ENCODE measurements at places on chromosomes 1 and 21.

GRCh38 chr1:229066591-229066990 is 204.3 kb upstream of the RAB4A start:
- DNase-seq, result no peak

- no peak for DNase-seq
These were observed 34.6 kb upstream of the C1orf87 start for GRCh38 chr1:60108196-60108595.

DNA sequence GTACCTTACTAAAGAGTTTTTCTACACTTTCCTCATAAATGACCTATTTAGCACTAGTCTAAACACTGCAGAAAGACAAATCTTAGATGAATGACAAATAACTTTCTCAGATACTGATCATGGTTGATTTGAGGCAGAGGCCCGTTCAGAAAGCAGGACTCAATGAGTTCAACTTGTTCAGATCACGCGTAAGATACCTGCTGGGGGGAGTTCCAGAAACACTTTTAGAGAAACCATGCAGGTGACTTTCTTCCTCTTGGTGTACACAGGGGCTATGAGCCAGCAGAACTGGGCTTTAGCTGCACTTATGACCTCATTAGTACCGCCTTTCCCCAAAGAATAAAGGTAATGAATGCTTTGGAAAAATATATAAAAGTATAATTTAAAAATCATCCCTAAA is 38.8 kb upstream of the TTC39A start:
- DNase-seq, result no peak

GRCh38 chr1:34362949-34363348 is 186.2 kb downstream of the C1orf94 start:
- DNase-seq, result no peak

- DNase-seq, result peak; percentile 87
These were observed 18.3 kb downstream of the PPT1 start for GRCh38 chr1:40078512-40079333.

Data from NCI-H82 (cell line).